NCI-H2081 treated with DMSO at 0.1 percent for 48 hours (cell line): ENCODE measurements at places on chromosomes 3 and 15.
A peak's percentile ranks its signal among the peaks of the same experiment; 100 is the strongest.

- DNase-seq: no peak
Observed at GRCh38 chr3:124509884-124510283, 220.4 kb upstream of the UMPS start.

DNA sequence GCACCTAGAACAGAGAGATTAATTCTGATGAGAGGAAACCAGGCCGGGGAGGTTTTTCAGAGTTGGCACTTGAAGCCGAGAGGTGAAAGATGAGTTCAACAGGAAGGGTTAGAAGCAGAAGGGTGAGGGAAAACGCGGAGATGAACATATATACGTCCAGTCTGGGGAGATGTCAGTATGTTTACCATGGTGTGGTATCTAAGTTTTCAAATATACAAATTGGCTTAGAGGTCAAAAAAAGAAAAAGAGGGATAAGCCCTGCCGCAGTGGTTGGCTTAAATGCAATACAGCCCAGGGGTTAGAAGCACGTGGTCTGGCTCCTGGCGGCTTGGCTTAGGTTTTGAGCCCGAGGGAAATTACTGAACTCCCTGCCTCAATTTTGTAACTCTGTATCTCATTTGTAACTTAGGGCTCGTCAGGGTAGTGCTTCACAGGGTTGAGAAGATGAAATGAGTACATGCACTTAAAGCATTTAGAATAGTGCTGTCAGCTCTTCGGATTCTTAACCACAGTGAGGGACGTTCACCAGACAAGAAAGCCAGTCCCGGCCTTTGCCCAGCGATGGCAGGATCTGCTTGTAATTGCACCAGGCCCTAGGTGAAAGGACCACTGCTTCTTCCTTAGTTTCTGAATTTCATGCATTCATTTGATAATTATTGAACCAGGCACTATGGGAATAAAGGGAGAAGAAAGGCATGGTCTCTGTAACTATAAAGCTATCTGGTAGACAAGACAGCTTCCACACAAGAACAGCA, 6.4 kb downstream of the HES1 start:
- DNase-seq: peak; percentile 66

DNA sequence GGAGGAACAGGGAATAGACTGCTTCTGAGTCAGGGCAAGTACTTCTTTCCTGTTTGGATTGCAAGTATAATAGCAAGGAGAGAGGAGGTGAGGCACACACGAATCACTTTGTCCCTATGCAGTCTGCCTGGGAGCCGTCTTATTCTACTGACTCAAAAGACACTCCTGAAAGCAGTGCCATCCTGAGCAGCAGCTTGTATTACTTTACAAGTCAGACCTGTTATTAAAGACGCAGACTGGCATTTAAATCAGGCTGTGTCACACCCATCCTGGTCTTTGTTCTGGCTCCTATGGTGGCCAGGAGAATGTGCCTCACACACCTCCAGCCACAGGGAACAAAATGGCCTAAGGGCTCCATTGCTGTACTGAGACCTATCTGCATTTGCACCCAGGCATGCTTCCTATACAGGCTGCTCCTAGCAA, 17.9 kb upstream of the SQOR start:
- DNase-seq: no peak

DNA sequence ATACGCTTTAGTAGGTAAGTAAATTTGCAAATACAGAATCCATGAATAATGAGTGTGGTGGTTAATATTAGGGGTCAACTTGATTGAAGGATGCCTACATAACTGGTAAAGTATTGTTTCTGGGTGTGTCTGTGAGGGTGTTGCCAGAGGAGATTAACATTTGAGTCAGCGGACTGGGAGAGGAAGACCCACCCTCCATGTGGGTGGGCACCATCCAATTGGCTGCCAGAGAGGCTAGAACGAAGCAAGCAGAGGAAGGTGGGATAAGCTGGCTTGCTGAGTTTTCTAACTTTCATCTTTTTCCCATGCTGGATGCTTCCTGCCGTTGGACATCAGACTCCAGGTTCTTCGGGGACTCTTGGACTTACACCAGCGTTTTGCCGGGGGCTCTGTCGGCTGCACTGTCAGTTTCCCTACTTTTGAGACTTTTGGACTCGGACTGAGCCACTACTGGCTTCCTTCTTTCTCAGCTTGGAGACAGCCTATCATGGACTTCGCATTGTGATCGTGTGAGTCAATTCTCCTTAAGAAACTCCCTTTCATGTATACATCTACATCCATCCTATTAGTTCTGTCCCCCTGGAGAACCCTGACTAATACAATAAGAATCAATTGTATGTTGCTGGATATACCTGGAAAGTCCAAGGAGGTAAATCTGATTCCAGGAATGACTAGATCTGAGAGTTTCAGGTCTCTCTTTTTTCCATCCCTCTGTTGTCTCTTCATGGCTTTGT, 25.8 kb upstream of the NEDD4 start:
- DNase-seq: no peak

GRCh38 chr15:70125605-70126004, 27.9 kb upstream of the TLE3 start:
- DNase-seq: no peak

- DNase-seq: no peak
Observed at GRCh38 chr3:79086514-79086913, 681.3 kb downstream of the ROBO1 start.
